Sigmoid colon (tissue), 7 donors: ENCODE measurements at places on chromosomes 2 and 18. TPM values are rescaled to one million over a fixed set of nuclear protein-coding genes. Genes with fewer than 3 reads are reported as not detected.

GRCh38 chr2:18154259-18154658 is 275.8 kb downstream of the KCNS3 start:
- no peak for DNase-seq

PRKCE gene
- total RNA-seq: 19.8 TPM

GRCh38 chr2:217101972-217102371 is 242.1 kb upstream of the TNP1 start:
- no peak for DNase-seq

DNA sequence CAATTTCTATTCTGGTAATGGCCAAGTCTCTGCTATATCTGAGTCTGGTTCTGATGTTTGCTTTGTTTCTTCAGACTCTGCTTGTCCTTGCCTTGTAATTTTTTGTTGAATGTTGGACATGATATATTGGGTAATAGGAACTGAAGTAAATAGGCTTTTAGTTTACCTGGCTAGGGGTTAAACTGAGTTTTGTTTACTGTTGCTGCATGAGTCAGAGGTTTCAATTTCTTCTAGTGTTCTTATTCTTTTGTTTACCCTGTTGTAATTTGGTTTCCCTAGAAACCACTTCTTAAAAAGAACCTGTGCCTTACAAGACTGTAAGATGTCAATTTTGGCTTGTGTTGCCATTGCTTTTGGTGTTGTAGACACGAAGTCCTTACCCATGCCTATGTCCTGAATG is 285.0 kb upstream of the KCNH7 start:
- DNase-seq: no peak

- no peak for DNase-seq
These were observed 55.5 kb downstream of the MARCHF4 start for GRCh38 chr2:216316743-216317142.

APCDD1 gene
- 22.7 TPM for total RNA-seq

RGPD6 gene
- total RNA-seq: 43.4 TPM

IL36A gene
- not detected for total RNA-seq

GRCh38 chr2:2846332-2847208 is 515.5 kb upstream of the MYT1L start:
- peak; percentile 76 for DNase-seq

ACTG2 gene
- total RNA-seq: 3,612 TPM

DNA sequence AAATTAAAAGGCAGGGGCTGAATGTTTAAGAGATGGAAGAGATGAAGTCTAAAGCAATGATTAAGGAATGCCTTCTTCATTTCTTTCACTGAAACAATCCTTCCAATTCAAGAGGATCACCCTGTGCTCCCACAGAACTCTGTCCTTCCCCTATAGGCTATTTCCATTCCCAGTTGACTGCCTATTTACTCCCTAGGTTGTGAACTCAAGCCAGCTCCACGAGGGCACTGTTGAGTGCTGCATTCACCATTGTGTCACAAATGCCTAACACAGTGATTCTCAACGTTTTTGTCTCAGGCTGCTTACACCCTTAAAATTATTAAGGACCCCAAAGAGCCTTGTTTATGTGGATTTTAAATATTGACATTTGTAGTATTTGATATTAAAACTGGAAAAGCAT is 112.4 kb downstream of the AOX1 start:
- DNase-seq: no peak

DNA sequence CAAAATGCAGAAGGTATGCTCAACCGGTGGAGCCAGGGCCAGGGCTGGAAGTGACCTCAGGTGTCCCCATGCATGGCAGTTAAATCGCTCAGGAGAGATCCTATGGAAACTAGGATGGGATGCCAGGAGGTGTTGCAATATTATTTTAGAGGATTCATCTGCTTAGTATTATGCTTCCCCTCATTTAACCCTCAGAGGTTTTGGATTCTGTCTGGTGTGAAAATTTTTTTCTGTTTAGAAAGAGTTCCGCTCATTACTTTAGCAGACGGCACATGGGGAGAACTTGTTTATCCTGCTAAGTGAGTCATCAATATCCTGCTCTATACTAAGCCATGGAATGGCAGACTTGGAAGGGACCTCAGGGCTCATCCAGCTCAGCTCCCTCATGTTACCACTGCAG is 42.5 kb downstream of the TRIB2 start:
- peak; percentile 77 for DNase-seq

- DNase-seq: no peak
These were observed 1.2 kb downstream of the EFEMP1 start for GRCh38 chr2:55922291-55922907.

SPAST gene
- 13.0 TPM for total RNA-seq

RAB27B gene
- total RNA-seq: 0.55 TPM

- no peak for DNase-seq
These were observed 7.8 kb upstream of the POMC start for GRCh38 chr2:25176138-25176537.

DNA sequence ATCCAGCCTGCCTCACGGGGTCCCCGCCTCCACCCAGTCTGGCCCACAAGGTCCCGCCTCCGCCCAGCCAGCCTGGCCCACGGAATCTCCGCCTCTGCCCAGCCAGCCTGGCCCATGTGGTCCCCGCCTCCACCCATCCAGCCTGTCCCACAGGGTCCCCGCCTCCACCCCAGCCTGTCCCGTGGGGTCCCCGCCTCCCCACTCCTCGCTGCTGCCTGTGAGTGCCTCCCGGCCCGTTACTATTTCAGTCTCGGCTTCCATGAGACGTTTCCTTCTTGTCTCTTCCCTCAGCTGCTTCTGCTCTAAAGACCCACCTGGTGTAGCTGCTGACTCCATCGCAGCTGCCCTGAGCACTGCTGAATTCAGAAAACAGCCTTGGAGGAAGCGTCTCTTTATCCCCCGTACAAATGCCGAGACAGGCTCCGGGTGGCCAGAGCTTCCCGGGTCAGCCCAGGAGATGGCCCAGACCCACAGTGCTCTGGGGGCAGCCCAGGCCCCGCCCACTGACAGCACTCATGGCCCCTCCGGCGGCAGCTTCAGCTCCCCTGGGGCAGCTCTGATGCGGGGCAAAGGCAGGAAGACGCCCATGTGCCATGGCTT is 69.8 kb downstream of the NFATC1 start:
- DNase-seq: no peak

BCL2 gene
- 21.9 TPM for total RNA-seq

DNA sequence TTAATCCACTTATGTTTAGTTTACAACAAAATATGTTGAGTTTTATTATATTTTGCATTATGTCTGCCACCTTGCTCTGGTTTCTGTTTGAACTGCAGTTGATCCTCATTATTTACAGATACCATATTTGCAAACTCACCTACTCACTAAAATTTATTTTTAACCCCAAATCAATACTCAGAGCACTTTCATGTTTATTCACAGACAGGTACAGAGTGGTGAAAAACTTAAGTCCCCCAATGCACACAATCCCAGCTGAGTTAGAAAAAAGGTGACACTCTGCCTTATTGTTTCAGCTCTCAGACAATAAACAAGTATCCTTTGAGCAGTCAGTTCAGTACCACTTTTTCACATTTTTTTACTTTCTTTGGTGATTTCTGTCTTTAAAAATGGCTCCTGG is 13.7 kb downstream of the GCG start:
- no peak for DNase-seq

DNA sequence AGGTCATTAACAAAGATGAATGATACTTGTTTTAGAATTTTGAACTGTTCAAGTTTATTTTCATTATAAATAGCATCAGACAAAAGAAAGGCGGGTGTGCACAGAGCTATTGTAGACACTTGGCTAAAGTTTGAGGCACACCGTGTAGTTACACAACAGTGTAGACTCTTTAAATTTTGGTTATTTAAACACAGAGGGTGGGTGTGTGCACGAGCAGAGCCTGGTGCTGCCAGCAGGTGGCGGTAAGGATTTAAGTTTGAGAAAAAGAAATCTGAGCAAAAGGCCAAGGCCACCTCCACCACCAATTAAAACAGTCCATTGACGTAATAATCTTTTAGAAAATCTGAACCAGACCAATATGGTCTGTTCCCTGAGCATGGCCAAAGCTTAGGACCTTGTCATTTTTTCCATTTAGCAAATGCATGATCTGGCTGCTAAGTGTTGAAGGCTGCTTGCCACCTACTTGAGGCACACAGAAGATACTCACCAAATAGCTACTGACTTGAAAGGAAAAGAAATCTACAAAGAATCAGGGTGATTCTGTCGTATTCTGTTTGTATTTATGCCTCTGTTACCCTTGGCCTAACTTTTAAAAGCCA is 14.3 kb downstream of the COPS7B start:
- no peak for DNase-seq

CDH7 gene
- not detected for total RNA-seq

DNA sequence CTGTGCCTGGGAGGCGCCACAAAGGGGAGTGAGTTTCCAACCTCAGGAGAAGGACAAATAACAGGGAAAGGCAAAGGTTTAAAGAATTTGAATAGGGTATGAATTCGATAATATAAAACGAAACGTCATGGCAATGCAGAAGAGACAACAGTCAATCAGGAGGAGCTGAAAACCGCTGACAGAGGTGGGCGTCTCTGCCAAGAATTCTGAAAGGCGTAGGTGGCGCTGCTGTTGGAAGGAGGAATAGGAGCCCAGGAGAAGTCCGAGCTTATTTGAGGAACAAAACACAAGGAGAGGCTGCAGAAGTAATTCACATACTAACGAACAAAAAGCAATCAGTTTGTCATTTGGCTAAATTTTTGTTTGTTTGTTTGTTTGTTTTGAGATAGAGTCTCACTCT is 485.8 kb upstream of the POU3F3 start:
- DNase-seq: no peak
